Naive thymus-derived CD8-positive, alpha-beta T cell (primary cell): ENCODE measurements at places on chromosomes 1 and 21. TPM values are rescaled to one million over a fixed set of nuclear protein-coding genes. Genes with fewer than 3 reads are reported as not detected.

The DLGAP3 gene
- 0.27 TPM for polyA plus RNA-seq

The SUSD4 gene
- 7.8 TPM for polyA plus RNA-seq

The CD247 gene
- polyA plus RNA-seq, result 310 TPM

The TPM3 gene
- polyA plus RNA-seq, result 1,022 TPM

The OR2T11 gene
- not detected for polyA plus RNA-seq
